ENCODE measurements at places on chromosomes 12 and 14.

GRCh38 chr12:31651893-31652521, 7.5 kb upstream of the ETFBKMT start:
- DNase-seq, result no peak

GRCh38 chr14:61266891-61267740, 14.0 kb downstream of the TMEM30B start:
- DNase-seq, result no peak

DNA sequence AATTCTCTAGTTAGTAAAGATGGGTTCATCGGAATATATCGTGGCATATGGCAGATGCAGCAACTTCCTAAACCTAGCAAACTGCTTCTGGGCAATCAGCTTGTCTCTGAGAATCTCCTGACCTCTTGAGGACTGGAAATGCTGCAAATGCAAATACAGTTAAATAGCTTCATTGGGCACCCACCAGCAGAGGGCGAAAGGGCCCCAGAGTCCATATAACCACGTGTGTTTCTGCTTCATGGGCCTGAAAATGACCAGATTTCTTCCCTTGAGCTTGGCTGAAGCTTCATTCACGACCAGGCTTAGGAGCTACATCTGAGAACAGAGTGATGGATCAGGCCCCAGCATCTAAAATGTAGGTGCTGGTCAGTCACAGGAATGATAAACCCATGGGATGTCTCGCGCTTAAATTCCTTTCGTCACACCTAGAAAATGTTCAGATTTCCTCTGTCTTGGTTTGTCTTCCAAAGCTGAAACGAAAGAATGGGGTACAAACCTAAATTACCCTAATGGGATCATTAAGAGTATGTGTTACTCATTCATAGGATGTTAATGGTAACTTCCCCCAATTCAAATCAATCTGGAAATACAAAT, 1482.5 kb upstream of the TMEM132C start:
- peak; percentile 35 for DNase-seq

DNA sequence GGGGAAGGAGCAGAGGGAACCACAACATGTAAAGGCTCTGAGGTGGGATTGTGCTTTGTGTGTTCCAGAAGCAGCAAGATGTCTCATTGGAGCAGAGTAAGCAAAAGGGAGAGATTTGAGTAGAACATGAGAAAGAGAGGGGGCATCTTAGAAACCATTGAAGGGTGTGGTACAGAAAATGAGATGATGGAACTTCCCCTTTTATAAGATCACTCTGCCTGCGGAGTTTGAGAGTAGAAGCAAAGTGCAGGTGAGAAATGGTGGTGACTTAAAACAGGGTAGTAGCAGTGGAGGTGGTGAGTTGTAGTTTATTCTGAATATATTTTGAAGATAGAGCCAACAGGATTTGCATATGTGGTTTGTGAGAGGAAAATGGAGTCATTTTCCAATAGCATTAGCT, 56.0 kb downstream of the FBXO34 start:
- peak; percentile 37 for DNase-seq

- DNase-seq, result no peak
Observed at GRCh38 chr12:67925077-67925476, 64.2 kb upstream of the IFNG-AS1 start.

- DNase-seq, result no peak
Observed at GRCh38 chr12:26700430-26700829, 132.6 kb downstream of the ITPR2 start.

GRCh38 chr14:61116369-61116768, 135.3 kb downstream of the SLC38A6 start:
- DNase-seq, result no peak

DNA sequence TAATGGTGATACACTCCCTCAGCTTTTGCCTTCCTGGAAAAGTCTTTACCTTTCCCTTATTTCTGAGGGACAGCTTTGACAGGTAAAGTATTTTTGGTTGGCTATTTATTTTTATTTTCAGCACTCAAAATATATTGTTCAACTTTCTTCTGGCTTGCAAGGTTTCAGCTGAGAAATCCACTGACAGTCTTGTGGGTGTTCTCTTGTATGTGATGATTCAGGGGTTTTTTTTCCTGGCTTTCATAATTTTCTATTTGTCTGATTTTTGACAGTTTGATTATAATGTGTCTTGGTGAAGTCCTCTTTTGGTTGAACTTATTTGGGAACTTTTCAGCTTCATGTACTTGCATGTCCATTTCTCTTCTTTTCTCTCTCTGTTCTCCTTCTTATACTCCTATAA, 73.7 kb upstream of the OTOGL start:
- no peak for DNase-seq

DNA sequence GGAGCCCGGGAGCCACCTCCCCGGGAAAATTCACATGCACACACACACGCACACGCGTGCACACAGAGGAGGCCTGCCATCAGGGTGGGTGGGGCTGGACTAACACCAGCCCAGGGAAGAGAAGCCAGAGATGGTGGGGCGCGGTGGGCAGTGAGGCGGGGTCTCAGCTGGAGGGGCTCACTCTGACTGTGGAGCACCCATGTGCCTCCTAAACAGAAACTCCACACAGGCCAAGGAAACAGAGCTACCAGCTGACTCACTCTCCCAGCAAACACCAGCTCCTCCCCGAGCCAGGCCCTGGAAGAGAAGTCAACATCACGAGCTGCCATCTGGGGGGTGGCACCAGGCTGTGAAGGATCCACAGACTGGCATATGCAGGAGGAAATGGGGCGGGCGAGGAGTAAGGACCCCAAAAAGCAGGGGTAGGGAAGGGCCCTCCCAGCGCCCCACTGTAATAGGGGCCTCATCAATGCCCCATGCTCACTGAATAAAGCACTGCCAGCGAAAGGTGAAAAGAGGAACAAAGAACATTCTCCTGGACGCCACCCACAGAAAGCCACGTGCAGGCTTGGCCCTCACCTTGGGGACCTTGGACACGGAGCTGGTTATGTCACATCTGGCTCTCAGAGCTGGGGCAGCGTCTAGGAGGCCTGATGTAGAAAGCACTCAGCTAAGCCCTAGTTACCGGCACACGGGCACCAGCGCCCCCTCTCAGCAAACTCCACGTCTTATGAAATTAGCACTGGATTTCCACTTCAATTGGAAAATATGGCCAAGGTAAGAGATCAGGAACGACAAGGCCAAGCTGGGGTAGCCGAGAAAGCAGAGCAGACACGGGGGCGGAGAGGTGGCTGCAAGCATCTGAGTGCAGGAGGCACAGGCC, 8.4 kb upstream of the INF2 start:
- no peak for DNase-seq

GRCh38 chr12:59459966-59460660, 135.7 kb upstream of the SLC16A7 start:
- no peak for DNase-seq

- peak; percentile 88 for DNase-seq
Observed at GRCh38 chr12:111444925-111445725, 39.4 kb downstream of the SH2B3 start.

DNA sequence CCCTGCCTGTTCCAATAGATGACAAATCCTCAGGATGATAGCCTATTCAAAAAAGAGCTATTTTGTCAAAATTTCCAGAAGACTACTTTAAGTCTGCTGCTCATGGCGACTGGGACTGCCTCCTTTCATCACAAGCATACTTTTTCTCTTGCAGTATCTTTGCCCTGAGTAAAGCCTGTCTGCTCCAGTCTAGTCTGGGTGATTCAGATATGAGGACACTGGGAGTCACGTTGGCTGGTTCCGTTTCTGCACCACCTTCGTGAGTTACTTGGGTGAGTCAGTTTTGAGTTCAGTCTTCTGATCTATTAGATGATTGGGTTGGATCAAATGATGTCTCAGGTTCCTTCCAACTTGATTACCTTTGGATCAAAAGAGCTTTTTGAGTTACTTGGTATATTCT, 301.3 kb upstream of the STXBP6 start:
- DNase-seq, result no peak

GRCh38 chr12:70379846-70380245, 13.8 kb downstream of the KCNMB4 start:
- no peak for DNase-seq

DNA sequence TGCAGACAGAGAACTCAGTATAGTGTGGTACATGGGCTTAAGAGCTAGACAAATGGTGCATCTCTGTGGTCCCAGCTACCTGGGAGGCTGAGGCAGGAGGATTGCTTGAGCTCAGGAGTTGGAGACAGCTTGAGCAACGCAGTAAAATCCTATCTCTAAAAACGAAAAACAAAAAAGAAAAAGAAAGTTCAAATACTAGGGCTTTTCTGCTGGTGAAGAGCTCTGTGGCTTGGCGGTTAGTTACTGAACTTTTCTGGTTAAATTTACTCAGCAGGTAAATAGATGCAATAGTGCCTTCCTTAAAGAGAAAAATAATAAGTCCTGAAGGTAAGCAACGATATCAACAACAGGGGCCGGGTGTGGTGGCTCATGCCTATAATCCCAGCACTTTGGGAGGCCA, 31.4 kb upstream of the RAP1B start:
- DNase-seq, result no peak

DNA sequence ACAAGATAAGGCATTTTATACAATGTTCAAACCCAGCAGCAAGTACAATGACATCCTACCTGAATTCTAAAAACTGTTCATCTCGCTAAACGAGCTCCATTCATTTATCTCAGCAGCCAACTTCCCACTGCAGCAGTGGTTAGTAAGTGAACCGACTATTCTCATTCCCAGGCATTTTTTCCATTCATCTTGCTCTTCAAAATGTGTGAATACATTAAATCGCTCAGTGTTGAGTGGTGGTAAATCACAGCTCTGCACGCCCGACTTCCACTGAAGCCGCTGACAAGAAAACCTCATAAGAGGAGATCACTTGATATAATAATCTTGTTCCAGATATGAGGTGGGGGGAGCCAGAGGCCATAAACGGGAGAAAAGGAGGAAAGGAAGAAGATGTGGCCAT, 746.2 kb upstream of the USP15 start:
- DNase-seq, result no peak

GRCh38 chr12:132551641-132552031, 58.7 kb downstream of the LRCOL1 start:
- DNase-seq, result no peak
